NCI-H187 (cell line): ENCODE measurements at places on chromosomes 3 and 15.

DNA sequence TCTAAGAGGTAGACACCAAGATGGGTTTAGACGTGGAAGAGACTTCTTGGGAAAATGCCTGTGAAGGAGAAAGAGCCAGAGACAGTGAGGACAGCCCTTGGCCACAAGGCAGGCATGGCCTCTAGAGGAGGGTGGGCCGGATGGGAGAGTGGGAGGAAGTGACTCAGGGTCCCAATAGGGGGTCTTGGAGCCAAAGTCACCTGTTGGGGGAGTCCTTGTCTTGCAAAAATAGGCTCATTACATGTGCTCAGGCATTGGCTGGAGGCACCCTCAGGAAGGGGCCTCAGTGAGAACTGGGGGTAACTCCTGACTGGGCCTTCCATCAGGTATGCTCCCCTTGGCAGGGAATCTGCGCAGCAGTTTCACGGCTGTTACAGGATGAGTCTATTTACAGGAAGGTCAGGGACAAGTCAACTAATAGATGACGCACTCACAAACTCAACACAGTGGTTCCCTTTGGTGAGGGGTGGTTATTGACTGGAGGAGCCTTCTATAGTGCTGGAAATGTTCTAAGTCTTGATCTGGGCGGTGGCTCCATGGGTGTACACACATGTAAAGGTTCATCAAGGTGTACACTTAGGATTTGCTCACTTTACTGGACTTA, 259.6 kb downstream of the XXYLT1 start:
- DNase-seq: no peak

DNA sequence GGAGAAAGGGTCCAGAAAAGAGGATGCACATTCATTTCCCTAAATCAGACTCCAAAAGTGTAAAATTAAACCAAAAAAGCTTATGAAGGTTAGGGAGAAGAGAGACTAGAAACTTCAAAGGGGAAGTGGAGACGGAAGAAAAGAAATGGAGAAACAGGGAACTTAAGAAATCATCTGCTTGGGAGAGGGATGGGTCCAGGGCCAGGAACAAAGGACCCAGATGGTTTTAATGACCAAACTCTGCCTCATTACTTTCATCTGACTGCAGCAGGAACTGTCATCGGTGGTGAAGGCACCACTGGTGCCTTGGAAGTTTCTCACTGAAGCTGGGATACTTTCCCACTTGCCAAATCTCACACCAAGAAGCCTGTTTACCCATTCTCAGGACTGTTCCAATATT, 70.5 kb upstream of the SLC4A7 start:
- DNase-seq: no peak

GRCh38 chr3:64945171-64945729, 257.4 kb upstream of the ADAMTS9 start:
- no peak for DNase-seq

DNA sequence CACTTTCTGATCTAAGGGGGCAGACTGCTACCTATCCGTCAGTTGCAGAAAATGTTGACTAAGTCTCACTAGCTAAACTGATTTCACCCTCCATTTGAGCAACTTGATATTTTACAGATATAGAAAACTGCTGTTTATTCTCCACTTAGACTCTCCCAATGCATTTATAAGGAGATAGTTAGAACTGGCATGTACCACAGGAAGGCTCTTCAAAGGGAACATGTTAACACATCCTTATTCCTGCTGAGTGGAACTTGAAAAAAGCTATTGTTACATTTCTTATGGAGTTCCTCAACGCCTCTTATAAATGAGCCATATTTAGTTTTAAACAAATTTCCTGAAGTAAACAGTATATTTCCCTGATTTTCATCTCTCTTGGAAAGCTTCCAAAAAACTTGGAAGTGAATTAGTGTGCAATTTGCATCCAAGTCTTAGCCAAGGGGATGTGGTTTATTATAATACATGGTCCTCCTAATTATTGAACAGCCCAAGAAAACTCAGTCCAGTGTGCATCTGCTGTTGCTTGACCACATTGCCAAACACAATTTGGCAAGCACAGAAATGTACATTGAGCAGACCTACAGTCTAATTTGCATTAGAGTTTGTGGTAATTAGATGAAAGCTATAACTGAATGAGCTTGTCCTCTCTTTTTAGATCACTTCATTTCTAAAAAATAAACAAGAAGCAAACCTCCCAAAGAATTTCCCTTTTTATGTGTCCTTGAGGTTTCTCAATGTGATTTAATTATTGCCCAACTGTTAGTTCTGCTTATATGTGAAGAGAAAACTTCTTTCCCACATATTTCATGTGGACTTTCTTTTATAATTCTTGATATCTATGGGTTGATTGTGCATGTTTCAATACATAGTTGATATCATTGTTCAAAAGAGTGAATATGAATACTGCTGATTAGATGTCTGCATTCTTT, 72.6 kb upstream of the DPH6 start:
- DNase-seq: no peak

GRCh38 chr3:142489572-142490323, 41.9 kb upstream of the XRN1 start:
- no peak for DNase-seq

DNA sequence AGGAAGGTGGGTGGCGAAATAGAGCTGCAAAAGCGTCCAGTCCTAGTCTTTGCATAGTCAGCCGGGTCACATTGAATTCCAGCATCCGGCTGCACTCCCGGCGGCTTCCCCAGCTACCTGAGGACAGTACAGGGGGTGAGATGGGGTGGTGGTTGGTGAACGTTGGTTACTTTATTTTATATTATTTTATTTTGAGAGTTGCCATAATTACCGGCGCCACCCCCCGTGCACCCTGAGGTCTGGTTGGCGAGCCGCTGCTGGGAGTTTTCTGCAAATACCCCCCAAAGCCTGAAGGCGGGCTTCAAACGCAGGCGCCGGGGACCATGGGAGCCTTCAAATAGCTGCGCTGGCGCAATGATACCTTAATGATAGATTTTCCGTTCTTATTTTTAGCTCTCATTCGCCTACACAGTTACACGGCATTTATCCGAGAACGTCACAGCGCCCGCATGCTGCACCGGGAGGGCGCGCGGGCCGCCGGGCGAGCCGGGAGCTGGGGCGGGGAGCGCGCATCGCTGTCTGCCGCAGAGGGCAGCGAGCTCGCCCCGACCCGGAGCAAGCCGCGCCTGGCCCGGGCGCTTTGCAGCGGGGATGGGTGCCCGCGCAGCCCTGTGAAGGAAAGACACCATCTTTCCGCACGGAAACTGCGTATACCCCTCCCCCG, 756 bp upstream of the RASGRF1 start:
- no peak for DNase-seq

DNA sequence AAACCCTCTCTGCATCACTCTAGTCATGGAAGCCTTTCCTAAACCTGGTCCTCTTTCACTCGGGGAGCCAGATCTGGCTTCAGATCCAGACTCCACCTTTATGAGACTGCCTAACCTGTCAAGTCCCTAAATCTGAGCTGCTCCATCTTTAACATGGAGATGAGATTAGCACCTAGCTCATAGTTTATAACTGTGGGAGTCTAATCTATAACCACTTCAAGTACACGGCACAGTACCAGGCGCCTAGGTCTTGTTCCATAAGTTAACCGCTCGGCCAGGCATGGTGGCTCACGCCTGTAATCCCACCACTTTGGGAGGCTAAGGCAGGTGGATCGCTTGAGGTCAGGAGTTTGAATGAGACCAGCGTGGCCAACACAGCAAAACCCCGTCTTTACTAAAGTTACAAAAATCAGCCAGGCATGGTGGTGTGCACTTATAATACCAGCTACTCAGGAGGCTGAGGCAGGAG, 30.3 kb downstream of the TPM1 start:
- DNase-seq: no peak

- DNase-seq: no peak
Measured at GRCh38 chr3:181705086-181705480, 6.6 kb upstream of the SOX2 start.

GRCh38 chr15:66402761-66403284, 16.1 kb downstream of the MAP2K1 start:
- no peak for DNase-seq

GRCh38 chr3:28317438-28318022, 31.0 kb upstream of the ZCWPW2 start:
- DNase-seq: no peak

- no peak for DNase-seq
Measured at GRCh38 chr3:118348169-118348557, 686.5 kb downstream of the IGSF11 start.

DNA sequence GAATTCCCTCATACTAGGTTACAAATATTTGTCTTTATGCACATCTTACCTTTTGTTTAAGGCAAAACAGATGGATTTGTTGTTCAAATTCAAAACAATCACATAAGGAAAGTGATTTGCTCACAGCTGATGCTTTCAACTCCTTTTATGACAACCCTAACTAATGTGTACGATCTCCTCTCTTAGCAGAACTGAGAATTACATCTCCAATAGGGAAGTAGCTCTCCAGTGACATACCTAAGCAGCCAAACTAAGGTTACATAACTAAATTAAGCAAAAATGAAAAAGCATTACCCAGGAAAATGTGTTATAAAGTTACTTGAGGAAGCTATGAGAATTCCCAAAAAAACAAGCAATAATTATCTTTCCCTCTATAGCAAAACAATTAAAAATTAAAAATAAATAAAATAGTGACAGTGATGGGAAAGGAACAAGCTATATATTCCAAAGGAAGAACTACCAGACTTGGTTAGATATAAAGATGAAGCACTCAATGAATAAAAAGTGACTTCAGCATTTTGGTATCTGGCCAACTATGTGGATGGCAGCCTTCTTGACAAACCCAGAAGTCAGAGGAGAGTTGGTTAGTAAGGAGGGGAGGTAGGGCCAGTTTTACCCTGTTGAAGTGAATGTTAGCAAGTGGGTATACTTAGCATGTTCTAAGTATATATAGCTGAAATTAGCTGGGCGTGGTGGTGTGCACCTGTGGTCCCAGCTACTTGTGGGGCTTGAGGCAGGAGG, 32.4 kb downstream of the PEAK1 start:
- no peak for DNase-seq

- no peak for DNase-seq
Measured at GRCh38 chr3:172653004-172653572, 57.8 kb downstream of the NCEH1 start.

DNA sequence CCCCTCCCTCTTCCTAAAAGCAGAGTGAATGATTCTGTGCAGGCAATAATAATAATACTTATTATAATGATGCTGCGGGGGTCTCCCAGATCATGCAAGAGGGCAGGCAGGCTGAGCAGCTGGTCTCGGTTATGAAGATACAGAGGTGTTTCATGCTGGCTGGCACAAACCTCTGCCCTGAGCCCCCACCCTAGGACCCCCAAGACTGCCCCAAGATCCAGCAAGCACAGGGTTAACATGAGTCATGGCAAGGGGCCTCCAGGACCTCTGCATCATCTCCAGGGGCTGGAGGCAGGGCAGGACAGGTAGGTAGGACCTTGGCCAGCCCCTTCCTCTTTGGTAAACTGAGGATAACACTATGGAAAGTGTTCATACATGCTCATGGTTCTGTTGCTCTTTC, 2.7 kb downstream of the MGLL start:
- DNase-seq: no peak

- DNase-seq: peak; percentile 66
Measured at GRCh38 chr3:161275919-161276318, 54.8 kb downstream of the NMD3 start.

DNA sequence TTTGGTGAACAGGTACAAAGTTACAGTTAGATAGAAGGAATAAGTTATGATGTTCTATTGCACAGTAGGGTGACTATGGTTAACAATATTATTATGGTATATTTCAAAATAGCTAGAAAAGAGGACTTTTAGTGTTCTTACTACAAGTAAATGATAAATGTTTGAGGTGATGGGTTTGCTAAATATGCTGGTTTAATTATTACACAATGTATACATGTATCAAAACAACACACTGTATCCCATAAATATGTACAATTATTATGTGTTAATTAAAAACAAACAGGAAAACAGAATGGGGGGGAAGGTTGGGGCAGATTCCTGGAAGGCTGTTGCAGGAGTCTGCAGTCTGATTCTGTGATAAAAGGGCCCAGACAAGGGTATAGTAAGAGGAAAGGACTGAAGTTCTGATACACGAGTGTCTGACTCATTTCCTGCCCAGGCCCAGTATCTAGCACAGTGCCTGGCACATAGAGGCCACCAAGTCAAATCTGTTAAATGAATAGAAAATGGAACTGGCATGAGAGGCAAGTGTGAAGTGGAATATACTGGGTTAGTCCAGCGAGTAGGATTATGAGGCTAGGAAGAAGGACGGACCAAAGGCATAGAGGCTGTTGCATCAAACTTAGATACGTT, 7.2 kb upstream of the ENTPD3 start:
- DNase-seq: no peak

DNA sequence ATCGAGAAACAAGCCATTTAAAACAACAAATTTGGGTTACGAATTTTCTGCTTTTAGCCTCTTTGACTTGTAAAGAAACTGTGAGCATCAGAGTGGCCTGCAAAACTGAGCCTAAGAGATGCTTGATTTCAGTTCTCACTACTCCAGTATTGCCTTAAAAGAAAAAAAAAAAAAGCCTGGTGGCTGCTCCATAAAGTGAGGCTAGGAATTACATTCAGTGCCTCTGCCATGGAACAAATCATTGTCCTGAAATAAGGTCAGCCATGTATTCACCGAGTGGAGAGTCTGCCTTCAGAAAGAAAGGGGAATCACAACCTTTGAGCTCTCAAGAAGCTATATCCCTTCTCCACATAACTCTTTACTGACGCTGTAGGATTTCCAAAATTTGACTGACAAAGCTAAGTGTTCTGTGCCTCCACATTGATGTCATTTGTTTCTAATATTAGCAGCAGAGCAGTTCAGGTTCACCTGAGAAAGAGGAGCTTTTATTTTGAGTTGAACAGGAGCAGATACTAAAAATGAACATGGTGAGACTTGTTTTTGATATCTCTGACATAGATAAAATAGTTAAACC, 137.3 kb downstream of the SSR3 start:
- DNase-seq: no peak

DNA sequence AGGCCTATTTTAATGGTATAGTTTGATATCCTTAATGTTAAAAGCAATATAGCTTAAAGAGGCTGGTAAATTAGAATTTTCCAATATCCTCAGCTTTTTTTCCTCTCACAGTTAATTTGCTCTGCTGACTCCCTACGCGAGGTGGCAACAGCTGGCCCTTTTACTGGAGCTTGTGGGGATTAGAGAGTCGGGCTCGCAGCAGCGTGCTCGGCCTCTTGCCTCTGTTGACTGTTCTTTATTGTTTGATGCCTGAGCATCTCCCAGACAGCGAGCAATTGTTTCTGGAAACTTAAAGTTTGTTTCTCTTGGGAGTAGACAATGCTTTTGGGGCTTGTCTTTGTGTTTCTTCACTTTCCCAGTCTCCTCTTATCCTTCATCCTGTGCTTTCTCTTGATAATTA, 80.8 kb downstream of the OPA1 start:
- DNase-seq: no peak

DNA sequence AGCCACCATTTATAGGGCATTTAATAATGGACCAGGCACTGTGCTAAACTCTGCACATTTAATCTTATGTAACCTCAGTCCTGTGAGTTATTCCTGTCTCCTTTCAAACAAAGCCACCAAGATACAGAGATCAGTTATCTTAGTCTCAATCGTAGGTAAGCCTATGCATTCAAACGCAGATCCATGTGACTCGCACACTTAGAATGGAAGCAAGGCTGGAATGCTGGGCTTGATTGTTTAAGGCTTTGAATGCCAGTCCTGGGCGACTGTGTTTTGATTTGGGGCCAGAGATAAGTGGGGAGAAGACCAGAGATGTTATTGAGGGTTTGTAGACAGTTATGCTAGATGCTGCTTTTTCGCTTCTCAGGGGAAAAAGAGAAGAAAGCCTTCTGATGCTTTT, 22.2 kb downstream of the MED12L start:
- DNase-seq: no peak

GRCh38 chr3:45234250-45234649, 8.2 kb upstream of the TMEM158 start:
- DNase-seq: no peak
